Metanephros (tissue), 2 donors: ENCODE measurements at places on chromosomes 5 and 9. TPM values are rescaled to one million over a fixed set of nuclear protein-coding genes. Genes with fewer than 3 reads are reported as not detected.

YIPF5 gene
- total RNA-seq, result 50.6 TPM

SEPTIN8 gene
- total RNA-seq, result 59.6 TPM

ABLIM3 gene
- 5.7 TPM for total RNA-seq

LCN15 gene
- total RNA-seq, result not detected

IFNK gene
- not detected for total RNA-seq
